ENCODE measurements at places on chromosomes 5 and 9. TPM values are rescaled to one million over a fixed set of nuclear protein-coding genes. Genes with fewer than 3 reads are reported as not detected.

DNA sequence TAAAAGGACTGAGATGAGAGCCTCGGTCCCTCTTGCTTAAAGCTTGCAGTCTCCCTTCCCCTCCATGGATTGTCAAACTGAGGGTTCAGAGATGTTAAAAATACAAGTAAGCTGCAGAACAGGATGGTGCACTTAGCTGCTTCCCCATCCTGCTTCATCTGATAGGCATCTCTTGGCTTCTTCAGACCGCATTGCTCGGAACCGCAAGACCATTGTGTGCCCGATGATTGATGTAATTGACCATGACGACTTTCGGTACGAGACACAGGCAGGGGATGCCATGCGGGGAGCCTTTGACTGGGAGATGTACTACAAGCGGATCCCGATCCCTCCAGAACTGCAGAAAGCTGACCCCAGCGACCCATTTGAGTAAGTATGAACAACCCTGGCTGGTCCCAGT lies 65.5 kb upstream of the SAP30L start:
- H3K4me3 ChIP-seq: no peak overlapping the region
- peaks cover 57% of the 10 kb centered on the region for H3K36me3 ChIP-seq
- H3K27ac ChIP-seq: no peak overlapping the region
- no peaks in the 10 kb centered on the region for H3K4me1 ChIP-seq
- no peaks in the 10 kb centered on the region for H3K27me3 ChIP-seq
- DNase-seq: no peak

DNA sequence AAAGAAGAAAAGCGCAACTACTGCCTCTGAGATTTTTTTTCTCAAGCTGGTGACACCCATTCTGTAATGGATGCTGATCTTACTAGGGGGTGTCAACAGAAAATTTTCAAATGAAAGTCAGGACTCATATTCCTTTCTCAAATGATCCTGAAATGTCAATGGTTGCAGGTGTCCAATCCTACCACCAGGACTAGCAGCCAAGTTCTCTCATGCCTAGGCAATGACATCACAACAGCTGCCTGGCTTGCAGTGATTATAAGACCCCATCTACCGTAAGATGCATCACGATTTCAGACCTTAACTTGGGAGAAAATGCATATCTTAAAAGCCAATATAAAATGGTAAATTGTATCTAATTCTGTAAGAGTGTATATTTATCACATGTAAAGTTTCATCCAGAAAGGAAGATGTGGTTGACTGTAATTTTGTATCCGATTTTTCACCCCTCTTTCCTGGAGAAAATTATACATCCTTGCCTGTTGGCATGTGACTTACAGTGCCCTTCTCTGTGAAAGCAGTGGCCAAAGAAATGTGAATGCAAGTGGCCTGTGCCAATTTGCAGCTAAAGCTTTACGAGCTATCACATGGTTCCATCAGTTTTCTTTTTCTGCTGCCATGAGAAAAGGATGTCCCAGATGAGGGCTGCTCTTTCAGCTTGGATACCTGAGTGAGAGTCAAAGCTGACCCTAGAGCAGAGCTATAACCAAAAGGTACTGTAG lies 104.4 kb downstream of the DENND1A start:
- H3K27ac ChIP-seq: no peak overlapping the region
- no peaks in the 10 kb centered on the region for H3K27me3 ChIP-seq
- no peaks in the 10 kb centered on the region for H3K4me1 ChIP-seq
- H3K4me3 ChIP-seq: no peak overlapping the region
- H3K36me3 ChIP-seq: no peaks in the 10 kb centered on the region
- DNase-seq: no peak

Gene ZNF483
- 8.7 TPM for total RNA-seq

GRCh38 chr9:110731437-110732028 lies 62.9 kb downstream of the MUSK start:
- H3K4me1 ChIP-seq: no peaks in the 10 kb centered on the region
- H3K4me3 ChIP-seq: no peak overlapping the region
- no peaks in the 10 kb centered on the region for H3K36me3 ChIP-seq
- DNase-seq: no peak
- no peaks in the 10 kb centered on the region for H3K27me3 ChIP-seq

- no peaks in the 10 kb centered on the region for H3K36me3 ChIP-seq
- DNase-seq: peak; percentile 82
- H3K4me3 ChIP-seq: peak overlapping the region; percentile 5
- peaks cover 20% of the 10 kb centered on the region for H3K27me3 ChIP-seq
- H3K27ac ChIP-seq: no peak overlapping the region
Measured at GRCh38 chr5:154603953-154604679, 126.1 kb upstream of the HAND1 start.

DNA sequence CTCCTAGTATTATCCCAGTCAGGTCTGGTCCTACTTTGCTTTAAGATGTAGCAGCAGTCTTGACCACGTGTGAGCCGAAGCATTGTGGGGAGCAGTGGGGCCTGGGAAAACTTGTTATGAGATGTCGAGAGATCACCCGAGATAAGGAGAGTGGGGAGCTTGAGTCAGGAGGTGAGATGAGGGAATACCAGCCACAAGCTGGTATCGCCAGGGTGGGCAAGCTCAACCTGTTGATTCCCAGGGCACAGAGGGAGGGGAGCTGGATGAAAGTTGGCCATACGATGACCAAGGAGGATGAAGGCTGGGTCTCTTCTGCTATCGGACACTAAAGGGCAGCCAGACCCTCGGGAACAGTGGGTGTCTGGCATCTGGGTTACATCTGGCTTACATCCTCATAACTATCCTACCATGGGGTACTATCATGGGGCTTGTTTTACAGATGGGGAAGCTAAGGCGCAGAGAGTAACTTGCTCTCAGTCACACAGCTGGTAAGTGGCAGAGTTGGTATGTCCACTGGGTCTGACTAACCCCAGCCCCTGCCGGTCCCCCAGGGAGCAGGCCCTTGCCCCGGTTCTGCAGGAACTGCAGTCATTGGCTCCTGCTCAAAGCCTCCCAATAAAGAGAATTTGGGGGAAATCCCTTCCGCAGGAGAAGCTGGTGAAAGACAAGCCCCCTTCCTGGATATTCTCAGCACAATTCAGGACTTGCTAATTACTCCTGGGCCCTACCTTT lies 13.4 kb upstream of the TIFAB start:
- H3K4me1 ChIP-seq: peaks cover 10% of the 10 kb centered on the region
- no peak overlapping the region for H3K27ac ChIP-seq
- no peak overlapping the region for H3K4me3 ChIP-seq
- no peak for DNase-seq
- H3K27me3 ChIP-seq: peaks cover 29% of the 10 kb centered on the region
- H3K36me3 ChIP-seq: no peaks in the 10 kb centered on the region

Gene SLC28A3
- 1.6 TPM for total RNA-seq

Gene SLC4A9
- 0.23 TPM for total RNA-seq

- peak overlapping the region; percentile 69 for H3K27ac ChIP-seq
- H3K27me3 ChIP-seq: no peaks in the 10 kb centered on the region
- peak; percentile 96 for DNase-seq
- peaks cover 59% of the 10 kb centered on the region for H3K4me1 ChIP-seq
- H3K36me3 ChIP-seq: no peaks in the 10 kb centered on the region
Measured at GRCh38 chr9:120936011-120936763, 9.6 kb upstream of the TRAF1 start.

Gene RECK
- total RNA-seq: 20.1 TPM

DNA sequence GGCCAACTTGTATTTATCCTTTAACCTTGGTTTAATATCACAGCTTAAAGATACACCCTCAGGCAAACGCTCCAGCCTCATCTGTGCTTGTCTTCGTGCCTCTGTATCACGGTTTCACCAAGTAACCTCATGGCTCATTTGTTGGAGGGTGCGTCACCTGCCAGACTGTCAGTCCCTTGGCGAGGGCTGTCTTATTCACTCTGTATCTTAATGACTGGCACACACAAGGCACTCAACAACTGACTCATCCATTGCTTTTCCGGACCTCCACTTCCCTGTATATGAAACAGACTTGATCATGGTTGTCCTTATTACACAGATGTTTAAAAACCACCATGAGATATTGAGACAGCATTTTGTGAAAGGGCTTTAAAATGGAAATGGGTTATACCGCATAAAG lies 28.0 kb downstream of the LCP2 start:
- H3K4me1 ChIP-seq: peaks cover 26% of the 10 kb centered on the region
- no peaks in the 10 kb centered on the region for H3K27me3 ChIP-seq
- no peak for DNase-seq
- H3K27ac ChIP-seq: peak overlapping the region; percentile 49

- H3K36me3 ChIP-seq: no peaks in the 10 kb centered on the region
- peak overlapping the region; percentile 73 for H3K4me3 ChIP-seq
- H3K4me1 ChIP-seq: no peaks in the 10 kb centered on the region
- H3K27me3 ChIP-seq: peaks cover 5% of the 10 kb centered on the region
Measured at GRCh38 chr5:43042626-43043399, 2.7 kb upstream of the ANXA2R start.

- no peak overlapping the region for H3K4me3 ChIP-seq
- no peaks in the 10 kb centered on the region for H3K27me3 ChIP-seq
- no peak for DNase-seq
- H3K27ac ChIP-seq: no peak overlapping the region
- no peaks in the 10 kb centered on the region for H3K36me3 ChIP-seq
Measured at GRCh38 chr5:176151281-176151680, 86.9 kb upstream of the SIMC1 start.

Gene PHPT1
- total RNA-seq: 82.1 TPM

Data from upper lobe of right lung (tissue), 1 donor.